ENCODE measurements at places on chromosomes 5 and 9. TPM values are rescaled to one million over a fixed set of nuclear protein-coding genes. Genes with fewer than 3 reads are reported as not detected.

The GRM6 gene
- total RNA-seq = not detected

The FBXO38 gene
- total RNA-seq = 34.6 TPM

The NTNG2 gene
- total RNA-seq = 1.5 TPM

The PCDHA5 gene
- total RNA-seq = 0.69 TPM

The STK32A gene
- total RNA-seq = 1.2 TPM

The NIPSNAP3A gene
- total RNA-seq = 33.3 TPM

The GDNF gene
- 7.0 TPM for total RNA-seq

The RETREG1 gene
- total RNA-seq = 7.5 TPM

The DRD1 gene
- total RNA-seq = 0.06 TPM

The TEX48 gene
- total RNA-seq = not detected

The ELOVL7 gene
- 7.0 TPM for total RNA-seq

- no peak for DNase-seq
Measured at GRCh38 chr5:58466939-58467338, 7.1 kb upstream of the PLK2 start.

DNA sequence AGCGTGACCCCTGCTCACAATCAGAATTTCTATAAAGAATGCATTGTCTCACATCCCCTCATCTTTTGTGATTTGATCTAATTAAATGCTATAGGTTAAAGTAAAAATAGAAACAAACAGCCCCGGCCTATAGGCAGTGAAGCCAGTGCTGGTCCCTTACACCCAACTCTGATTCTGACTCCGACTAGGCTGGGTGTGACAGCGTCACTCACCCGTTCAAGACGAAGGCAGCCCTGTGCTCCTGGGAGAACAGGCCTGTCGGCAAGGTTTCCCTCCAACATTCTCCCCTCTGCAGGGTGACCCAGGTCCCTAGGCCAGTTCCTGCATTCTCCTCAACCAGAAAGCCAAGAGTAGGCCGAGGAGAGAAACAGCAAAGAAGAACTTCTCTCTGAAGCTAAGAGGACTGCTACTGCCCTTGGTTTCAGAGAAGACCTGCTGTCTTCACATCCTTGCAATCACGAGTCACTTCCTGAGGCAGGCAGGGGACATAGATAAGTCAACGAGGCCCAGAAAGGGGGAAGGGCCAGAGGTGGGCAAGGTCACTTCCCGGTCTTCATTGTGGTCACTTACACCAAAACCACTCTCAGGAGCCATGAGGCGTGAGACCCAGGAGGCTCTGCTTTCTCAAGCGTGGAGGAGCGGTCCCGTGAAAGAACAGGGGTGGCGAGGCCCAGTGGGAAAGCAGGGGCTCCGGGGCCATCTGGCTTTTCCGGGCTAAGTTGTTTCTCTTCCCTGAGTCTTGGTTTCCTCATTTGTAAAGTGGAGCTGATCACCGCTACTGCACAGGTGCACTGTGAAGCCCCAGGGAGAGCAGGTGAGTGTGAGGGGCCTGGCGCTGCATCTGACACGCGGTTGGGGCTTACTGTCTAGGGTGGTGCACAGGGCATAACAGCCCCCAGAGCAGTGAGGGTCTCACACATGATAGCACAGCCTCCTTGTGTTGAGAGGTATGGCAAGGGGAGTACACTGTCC, 200.8 kb downstream of the CRB2 start:
- peak; percentile 78 for DNase-seq

GRCh38 chr5:52922384-52922783, 66.8 kb upstream of the ITGA2 start:
- no peak for DNase-seq

- DNase-seq = no peak
Measured at GRCh38 chr5:133225671-133226152, 173.9 kb downstream of the HSPA4 start.

- peak; percentile 42 for DNase-seq
Measured at GRCh38 chr5:171577042-171577758, 157.8 kb downstream of the FGF18 start.

- DNase-seq = no peak
Measured at GRCh38 chr5:139930406-139930805, 112.7 kb downstream of the NRG2 start.

GRCh38 chr5:565782-566440, 41.7 kb upstream of the SLC9A3 start:
- no peak for DNase-seq

DNA sequence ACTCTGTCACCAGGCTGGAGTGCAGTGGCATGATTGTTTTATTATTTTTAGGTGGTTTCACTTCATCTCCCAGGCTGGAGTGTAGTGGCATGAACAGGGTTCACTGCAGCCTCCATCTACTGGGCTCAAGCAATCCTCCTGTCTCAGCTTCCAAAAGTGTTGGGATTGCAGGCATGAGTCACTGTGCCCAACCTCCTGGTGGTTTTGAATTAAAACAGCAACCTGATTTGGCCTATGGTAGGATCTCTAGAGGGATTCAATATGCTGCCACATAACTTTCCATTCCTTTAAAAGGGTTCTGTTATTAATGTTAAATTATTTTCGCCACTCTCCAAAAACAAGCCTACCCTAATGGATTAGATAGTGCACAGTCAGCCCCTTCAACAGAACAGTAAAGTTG, 9.9 kb upstream of the HSPA4 start:
- DNase-seq = no peak

GRCh38 chr9:130207241-130207992, 35.2 kb downstream of the NCS1 start:
- DNase-seq = no peak

DNA sequence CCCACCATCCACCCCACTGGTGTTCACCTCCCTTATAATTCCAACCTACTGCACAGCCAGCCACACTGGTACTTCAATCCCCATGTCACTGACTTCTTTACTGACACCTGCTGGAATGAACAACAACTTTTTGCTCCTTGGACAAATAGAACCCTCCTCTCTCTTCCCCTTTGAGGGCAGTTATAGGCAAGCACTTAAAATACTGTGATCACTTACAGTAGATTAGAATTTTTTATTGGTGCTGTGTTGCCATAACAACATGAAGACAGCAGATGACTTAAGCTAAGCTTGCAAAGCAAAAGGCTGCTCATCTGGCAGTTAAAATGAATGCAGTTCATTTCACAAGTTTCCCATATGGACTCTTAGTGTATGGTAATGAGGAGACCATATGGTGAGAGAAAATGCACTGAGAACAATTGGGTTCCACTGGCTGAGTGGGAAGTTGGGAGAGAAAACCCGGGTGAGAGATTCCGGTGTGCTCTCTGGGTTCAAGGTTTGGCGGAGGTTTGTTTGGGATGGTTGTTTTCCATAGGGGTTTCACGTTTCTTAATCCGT, 374.3 kb downstream of the EBF1 start:
- DNase-seq = no peak

- DNase-seq = no peak
Measured at GRCh38 chr5:138543730-138544104, 681 bp upstream of the ETF1 start.

GRCh38 chr9:82546136-82546535, 516.8 kb downstream of the RASEF start:
- DNase-seq = no peak

DNA sequence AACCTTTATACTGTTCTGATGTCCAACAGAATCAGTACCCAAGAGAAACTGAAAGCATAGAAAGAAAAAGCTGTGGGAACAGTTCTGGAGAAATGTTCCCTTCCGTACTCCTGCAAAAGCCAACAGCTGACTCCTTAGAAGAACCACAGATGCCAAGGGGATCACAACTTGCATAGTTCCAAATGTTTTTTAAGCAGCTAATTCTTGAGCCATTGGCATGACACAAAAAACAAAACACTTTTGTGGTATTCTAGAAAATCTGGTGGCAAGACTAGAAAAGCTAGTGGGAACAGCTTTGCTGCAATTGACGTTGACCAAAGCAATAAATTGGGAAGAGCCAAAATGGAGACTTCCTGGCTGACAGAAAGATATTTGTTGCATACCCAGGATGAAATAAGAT, 189.9 kb downstream of the ARL15 start:
- no peak for DNase-seq

- no peak for DNase-seq
Measured at GRCh38 chr5:168851902-168852321, 272.7 kb upstream of the PANK3 start.

DNA sequence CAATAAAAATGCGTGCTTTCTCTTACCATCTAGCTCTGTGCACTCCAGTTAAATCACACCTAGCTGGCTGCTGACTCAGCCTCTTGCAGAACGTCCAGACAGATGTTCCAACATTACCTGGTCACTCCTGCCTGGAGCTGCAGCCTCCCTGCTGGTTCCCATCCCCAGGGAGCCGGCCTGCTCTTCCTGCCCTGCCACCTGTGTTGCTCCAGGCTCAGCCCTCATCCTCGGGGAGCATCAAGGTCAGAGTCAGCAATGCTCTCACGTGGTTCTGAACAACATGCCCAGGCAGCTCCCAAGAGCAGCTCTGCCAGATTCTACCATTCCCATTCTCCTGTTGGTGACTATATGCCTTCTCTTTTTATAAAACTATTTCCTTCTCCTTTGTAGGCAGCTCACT, 81.3 kb downstream of the GADD45G start:
- no peak for DNase-seq

GRCh38 chr5:151381899-151382298, 34.5 kb upstream of the SLC36A2 start:
- DNase-seq = no peak

DNA sequence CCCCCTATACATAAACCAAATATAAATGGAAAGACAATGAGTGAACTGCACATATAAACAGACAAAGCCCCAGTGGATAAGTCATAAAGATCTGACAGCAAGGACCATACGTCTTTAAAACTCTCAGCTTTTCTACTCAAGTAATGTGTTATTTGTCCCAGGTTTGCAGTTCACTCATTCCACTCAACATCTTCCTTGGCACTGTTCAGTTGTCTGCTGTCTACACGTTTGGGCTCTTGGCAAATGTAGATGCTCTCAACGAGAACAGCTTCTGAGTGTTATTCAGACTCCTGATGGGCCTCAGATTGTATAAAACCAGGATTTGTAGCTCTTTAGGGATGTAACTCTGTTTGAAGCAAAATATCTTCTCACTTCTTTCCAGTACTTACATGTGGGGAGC, 198.2 kb upstream of the SEMA6A start:
- DNase-seq = no peak

DNA sequence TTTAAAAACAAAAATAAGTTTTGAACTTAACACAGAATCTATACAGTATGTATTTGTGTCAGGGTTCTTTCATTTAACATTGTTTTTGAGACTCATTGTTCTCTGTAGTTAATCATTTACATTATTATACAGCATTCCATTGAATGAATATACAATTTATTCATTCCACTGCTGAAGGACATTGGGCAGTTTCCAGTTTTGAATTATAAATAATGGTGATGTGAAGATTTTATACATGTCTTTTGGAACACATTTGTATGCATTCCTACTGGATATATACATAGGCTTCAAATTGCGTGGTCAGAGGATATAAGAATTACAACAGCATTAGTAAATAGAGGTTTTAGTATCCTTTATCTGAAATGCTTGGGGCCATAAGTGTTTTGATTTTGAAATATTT, 72.0 kb downstream of the CEP120 start:
- no peak for DNase-seq
